ENCODE measurements at places on chromosomes 7 and 10.

DNA sequence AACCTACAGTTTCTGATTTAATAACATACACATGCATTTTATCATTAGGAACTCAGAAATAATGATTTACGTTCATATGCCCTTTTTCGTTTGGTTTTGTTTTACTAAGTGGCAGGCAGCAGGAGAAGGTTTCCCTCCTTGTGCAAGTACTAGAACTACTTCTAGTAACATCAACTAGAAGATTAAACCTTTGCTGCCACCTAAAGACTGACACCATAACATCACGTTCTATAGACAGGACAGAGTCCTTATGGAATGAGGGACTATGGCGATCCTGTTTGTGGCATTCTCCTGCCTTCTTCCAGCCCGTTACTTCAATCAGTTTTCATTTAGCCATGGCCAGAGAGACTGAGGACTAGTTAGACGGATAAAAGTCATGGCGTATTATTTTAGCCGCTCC lies 53.2 kb downstream of the GAD2 start:
- no peak overlapping the region for H3K4me3 ChIP-seq
- H3K36me3 ChIP-seq = no peaks in the 10 kb centered on the region
- H3K4me1 ChIP-seq = no peaks in the 10 kb centered on the region
- no peak for DNase-seq
- H3K27ac ChIP-seq = no peak overlapping the region

DNA sequence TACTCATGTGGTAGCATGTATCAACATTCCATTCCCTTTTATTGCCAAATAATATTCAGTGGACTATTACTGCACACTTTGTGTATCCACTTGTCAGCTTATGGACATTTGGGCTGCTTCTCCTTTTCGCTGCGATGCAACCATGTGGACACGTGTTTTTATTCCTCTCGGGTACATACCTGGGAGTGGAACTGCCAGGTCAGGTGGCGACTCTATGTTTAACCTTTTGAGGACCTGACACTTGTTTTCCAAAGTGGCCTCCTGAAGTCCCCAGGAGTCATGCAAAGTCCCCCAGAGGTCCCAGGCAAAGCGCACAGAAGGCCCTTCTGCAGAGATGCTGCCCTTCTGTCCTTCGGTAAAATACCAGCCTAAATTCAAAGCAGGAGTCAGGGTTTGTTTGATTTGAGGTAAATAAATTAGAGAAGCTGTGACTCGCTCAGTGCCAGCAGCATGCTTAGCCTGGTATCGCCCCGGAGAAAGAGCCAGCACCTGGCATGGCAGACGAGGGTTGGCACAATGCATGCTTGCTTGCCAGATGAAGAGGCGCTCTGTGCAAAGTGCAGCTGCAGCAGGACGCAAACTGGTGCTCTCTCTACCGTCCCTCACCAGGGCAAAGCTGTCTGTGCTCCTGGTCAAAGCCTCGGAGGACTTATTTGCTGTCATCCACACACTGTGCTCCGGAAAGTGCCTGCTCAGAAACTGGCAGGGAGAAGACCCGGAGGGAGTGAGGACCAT lies 37.8 kb downstream of the HIPK2 start:
- H3K27ac ChIP-seq = no peak overlapping the region
- no peak for DNase-seq
- H3K4me1 ChIP-seq = peaks cover 12% of the 10 kb centered on the region
- H3K27me3 ChIP-seq = no peaks in the 10 kb centered on the region

DNA sequence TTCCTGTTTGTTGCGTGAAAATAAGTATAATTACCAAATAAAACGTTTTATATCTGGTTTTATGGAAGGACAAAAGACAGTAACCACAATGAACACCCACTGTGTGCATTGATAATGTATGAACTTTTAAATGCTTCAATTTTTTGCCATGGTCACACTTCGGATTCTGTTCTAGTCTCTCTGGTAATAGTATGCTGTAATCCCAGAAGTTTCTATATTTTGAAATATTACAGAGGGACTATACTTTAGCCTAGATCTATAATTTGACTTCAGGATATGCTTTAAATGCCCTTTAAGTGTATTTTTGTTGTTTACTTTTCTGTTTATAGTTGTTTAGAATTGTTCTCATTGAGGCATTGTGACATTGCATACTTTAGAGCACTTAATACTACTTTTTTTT lies 1.5 kb downstream of the ZNF518A start:
- peaks cover 19% of the 10 kb centered on the region for H3K36me3 ChIP-seq
- H3K27ac ChIP-seq = no peak overlapping the region
- H3K4me1 ChIP-seq = no peaks in the 10 kb centered on the region
- no peak for DNase-seq
- H3K27me3 ChIP-seq = no peaks in the 10 kb centered on the region
- no peak overlapping the region for H3K4me3 ChIP-seq

DNA sequence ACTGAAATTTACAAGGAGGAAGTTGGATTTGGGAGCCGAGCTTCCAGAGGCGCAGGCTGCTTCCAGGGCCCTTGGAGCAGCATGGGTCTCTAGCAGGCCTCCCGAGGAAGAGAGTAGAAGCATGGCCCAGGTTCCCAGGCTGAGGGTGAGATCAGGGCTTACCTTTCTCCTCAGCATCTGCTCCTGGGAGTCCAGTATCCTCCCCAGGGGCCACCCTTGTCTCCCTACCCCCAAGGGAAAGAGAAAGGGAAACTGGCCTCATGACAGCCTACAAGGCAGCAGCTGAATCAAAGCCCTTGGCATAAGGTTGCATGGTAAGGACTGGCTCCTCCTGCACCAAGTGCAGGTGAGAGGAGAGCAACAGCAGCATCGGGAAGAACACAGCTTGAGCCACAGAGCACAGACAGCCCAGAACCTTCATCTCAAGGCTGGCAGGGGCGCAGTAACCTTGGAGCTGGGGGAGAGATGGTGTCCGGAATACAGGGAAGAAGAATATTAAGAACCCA lies 114.5 kb downstream of the MARCHF5 start:
- no peak overlapping the region for H3K4me3 ChIP-seq
- H3K27ac ChIP-seq = no peak overlapping the region
- H3K36me3 ChIP-seq = no peaks in the 10 kb centered on the region
- no peaks in the 10 kb centered on the region for H3K4me1 ChIP-seq
- no peaks in the 10 kb centered on the region for H3K27me3 ChIP-seq
- DNase-seq = no peak

- no peak overlapping the region for H3K4me3 ChIP-seq
- no peak for DNase-seq
- H3K4me1 ChIP-seq = no peaks in the 10 kb centered on the region
- no peaks in the 10 kb centered on the region for H3K27me3 ChIP-seq
Measured at GRCh38 chr10:17123961-17124360, 5.7 kb downstream of the CUBN start.

GRCh38 chr10:69684020-69684980 lies 54.3 kb downstream of the FAM241B start:
- no peak for DNase-seq
- H3K27ac ChIP-seq = no peak overlapping the region
- no peaks in the 10 kb centered on the region for H3K27me3 ChIP-seq
- H3K4me1 ChIP-seq = no peaks in the 10 kb centered on the region
- H3K36me3 ChIP-seq = no peaks in the 10 kb centered on the region
- H3K4me3 ChIP-seq = no peak overlapping the region

DNA sequence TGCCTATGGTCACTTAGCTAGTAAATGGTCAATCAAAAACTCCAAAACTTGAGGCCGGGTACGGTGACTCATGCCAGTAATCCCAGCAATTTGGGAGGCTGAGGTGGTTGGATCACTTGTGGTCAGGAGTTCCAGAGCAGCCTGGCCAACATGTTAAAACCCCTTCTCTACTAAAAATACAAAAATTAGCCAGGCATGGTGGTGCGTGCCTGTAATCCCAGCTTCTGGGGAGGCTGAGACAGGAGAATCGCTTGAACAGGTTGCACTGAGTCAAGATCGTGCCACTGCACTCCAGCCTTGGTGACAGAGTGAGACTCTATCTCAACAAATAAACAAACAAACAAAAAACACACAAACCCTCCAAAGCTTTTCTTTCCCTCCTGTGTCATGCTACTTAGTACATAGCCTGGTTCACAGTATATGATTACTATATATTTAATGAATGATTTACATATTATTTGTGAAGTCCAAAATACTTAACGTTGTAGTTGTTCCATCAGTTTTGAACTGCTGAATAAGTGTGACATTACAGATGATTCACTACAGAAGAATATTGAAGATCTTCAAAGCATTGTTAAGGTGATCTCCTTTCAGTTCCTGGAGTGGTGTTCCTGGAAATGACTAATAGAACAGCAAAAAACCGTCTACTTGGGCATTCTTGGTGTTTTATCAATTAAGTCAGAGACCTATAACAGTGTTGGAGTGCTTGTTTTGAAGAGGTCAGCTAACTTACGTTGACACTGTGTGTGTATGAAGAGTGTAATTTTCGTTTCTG lies 72.9 kb downstream of the ADK start:
- DNase-seq = no peak
- H3K36me3 ChIP-seq = no peaks in the 10 kb centered on the region
- H3K27ac ChIP-seq = no peak overlapping the region

DNA sequence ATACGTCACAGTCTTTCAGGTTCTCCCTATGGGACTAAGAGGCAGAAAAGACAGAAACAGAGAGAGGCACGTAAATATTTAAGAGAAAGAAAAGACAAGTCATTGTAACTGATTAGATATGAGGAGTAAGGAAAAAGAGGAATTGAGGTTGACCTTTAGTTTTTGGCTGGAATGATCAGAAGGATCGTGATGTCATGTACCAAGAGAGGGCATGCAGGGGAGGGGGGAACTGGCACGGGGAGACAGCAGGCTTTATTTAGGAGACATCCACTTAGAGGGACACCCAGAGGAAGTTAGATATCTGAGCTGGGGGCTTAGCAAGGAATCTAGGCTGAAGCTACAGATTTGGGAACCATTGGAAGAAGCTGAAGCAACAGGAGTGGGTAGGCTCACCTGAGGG lies 9.2 kb upstream of the LRRC20 start:
- DNase-seq = no peak
- no peak overlapping the region for H3K4me3 ChIP-seq
- no peaks in the 10 kb centered on the region for H3K36me3 ChIP-seq

DNA sequence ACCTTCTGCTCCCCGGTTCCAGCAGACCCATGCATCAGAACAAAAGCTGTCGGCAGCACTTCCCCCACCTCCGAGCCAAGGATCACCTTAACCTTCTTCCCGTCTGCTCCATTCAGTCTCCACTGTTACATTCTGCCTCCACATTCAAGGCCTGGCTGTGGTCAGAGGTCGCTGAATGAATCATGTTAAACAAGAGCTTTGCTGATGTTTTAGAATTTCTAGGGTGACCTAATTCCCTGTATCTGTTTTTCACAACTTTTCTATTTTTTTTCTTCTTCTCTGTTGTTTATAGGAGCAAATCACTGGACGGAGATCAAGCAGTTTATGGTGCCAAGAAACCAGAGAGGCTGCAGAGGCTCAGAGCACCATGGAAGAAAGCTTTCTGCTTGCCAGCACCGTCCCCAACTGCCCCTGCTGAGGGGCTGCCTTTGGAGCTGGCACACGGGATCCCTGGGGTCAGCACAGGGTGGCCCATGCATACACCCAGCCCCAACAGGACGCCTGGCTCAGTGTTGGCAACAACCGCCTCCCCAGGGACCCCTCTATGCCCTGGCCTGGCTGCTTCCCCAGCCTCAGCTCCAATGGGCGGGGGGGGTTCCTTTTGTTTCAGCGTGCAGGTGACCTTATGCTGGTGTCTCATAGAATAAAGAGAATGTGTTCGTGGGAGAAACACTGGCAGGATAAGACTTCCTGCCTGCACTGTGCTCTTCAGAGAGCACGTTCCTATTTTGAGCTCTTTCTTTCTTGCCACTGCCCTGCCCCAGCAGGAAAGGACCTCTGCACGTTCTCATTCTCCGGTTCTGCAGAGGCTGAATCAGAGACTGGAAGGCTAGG lies 182.7 kb upstream of the LYZL2 start:
- no peaks in the 10 kb centered on the region for H3K4me1 ChIP-seq
- H3K27me3 ChIP-seq = no peaks in the 10 kb centered on the region
- no peak overlapping the region for H3K4me3 ChIP-seq
- H3K36me3 ChIP-seq = no peaks in the 10 kb centered on the region
- no peak overlapping the region for H3K27ac ChIP-seq

DNA sequence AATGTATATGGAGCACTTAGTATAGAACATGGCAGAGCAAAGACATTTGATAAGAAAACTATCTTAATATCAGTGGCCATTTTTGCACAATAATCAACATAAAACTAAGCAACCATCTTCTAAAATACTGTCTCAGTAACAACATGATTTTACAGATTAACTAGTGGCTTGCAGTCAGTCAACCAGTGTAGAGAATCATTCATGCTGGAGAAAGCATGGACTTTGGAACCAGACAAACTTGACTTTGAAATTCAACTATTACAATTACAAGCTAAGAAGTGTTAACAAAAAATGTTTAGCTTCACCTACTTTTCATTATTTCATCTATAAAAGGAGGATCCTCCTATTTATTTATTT lies 27.7 kb downstream of the CUBN start:
- no peak overlapping the region for H3K27ac ChIP-seq
- H3K4me1 ChIP-seq = no peaks in the 10 kb centered on the region
- no peak overlapping the region for H3K4me3 ChIP-seq
- no peaks in the 10 kb centered on the region for H3K27me3 ChIP-seq
- H3K36me3 ChIP-seq = no peaks in the 10 kb centered on the region
- no peak for DNase-seq
